Activated CD8-positive, alpha-beta memory T cell treated with anti-CD3 and anti-CD28 coated beads, Interleukin-2, amount 10 ng/mL, durations not matched to agents 7 days and 5 days (primary cell): ENCODE measurements at places on chromosomes 12 and 14. TPM values are rescaled to one million over a fixed set of nuclear protein-coding genes. Genes with fewer than 3 reads are reported as not detected.

BIN2 gene
- total RNA-seq, result 147 TPM

SERPINA9 gene
- not detected for total RNA-seq

AQP5 gene
- not detected for total RNA-seq

SLCO1A2 gene
- total RNA-seq, result not detected

CISTR gene
- not detected for total RNA-seq

CDC42BPB gene
- 0.56 TPM for total RNA-seq

CNTN1 gene
- total RNA-seq, result not detected

RCOR1 gene
- 19.4 TPM for total RNA-seq

ZNF385A gene
- 0.30 TPM for total RNA-seq

RIMBP2 gene
- not detected for total RNA-seq

SLCO1B1 gene
- total RNA-seq, result not detected

GARIN6 gene
- total RNA-seq, result not detected

TGFB3 gene
- total RNA-seq, result 1.4 TPM

- DNase-seq, result peak; percentile 94
These were observed 24.8 kb upstream of the YY1 start for GRCh38 chr14:100213956-100214769.

GRCh38 chr14:44846232-44846824, 115.4 kb downstream of the KLHL28 start:
- DNase-seq, result no peak

- DNase-seq, result no peak
These were observed 545 bp downstream of the PPFIA2 start for GRCh38 chr12:81758421-81759189.

GRCh38 chr14:93269341-93270068, 62.4 kb downstream of the UBR7 start:
- no peak for DNase-seq

DNA sequence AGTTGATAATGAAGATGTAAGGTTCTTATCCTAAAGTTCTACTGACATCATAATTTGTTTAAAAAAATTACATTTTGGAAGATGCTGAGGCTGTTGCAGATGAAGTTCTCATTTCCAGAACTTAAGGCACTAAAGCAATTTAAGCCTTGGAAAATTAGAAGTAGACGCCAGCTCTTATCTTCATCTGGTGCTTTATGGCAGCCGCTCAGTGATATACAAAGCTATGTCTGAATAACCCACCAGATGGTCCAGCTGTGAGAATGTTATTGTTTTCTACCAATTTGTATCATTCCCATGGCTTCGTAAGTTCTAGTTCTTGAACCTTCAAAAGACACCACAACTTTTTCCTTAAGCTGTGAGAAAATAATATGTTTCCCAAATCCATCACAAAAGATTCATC, 212.1 kb upstream of the ARID2 start:
- no peak for DNase-seq

- no peak for DNase-seq
These were observed 12.3 kb downstream of the TNFAIP2 start for GRCh38 chr14:103135333-103136260.

- no peak for DNase-seq
These were observed 167.2 kb downstream of the ETNK1 start for GRCh38 chr12:22792138-22792537.

GRCh38 chr12:25155022-25155576, 39.9 kb downstream of the DNAI7 start:
- DNase-seq, result no peak

DNA sequence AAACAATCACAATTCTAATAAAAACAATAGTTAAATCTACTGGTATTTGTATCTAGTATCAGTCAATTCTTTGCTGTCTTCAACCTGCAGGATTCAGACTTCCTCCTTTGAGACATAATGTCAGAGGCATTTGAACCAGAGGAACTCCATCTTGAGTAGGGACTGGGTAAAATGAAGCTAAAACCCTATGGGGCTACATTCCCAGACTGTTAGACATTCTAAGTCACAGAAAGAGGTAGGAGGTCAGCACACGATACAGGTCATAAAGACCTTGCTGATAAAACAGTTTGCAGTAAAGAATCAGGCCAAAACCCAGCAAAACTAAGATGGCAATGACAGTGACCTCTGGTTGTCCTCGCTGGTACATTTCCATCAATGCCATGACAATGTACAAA, 48.2 kb upstream of the MAP3K9 start:
- no peak for DNase-seq

GRCh38 chr14:102333795-102334705, 14.5 kb downstream of the ZNF839 start:
- no peak for DNase-seq

DNA sequence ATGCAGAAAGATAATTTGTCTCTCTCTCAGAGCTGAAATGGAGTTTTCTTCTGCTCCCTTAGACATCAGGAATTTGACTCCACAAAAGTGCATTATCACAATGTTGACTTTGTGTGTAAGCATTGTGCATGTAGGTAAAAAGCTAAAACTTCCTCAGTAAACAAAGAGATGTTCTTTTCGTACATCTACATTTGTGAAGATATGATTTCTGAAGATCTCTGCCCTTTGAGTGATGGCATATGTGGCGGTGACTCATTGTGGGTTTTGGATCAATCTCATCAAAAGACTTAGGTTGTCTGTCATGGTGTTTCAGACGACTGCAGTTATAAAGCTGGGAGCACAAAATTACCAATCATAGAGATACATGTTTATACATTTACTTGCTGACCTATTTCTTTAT, 411.4 kb upstream of the LMO3 start:
- no peak for DNase-seq

GRCh38 chr12:83709899-83710298, 1023.2 kb downstream of the TMTC2 start:
- DNase-seq, result no peak

DNA sequence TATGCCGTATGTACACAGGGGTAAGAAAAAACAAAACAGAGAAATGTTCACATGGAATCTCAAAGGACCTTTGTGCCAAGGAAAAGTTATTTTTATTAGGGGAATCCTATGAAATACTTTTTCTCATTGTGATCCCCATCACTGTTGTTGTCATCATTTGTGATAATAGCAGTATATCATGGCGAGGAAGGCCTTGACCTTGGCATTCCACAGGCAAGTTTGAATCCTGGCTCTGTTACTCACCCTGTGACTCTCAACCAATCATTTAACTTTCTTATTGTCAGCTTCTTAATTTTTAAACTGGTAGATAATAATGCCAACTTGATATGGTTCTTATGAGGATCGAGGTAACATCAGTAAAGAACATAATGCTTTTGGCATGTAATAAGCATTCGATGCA, 142.2 kb upstream of the DDHD1 start:
- DNase-seq, result no peak

GRCh38 chr14:98112194-98112780, 1159.7 kb downstream of the BCL11B start:
- no peak for DNase-seq

DNA sequence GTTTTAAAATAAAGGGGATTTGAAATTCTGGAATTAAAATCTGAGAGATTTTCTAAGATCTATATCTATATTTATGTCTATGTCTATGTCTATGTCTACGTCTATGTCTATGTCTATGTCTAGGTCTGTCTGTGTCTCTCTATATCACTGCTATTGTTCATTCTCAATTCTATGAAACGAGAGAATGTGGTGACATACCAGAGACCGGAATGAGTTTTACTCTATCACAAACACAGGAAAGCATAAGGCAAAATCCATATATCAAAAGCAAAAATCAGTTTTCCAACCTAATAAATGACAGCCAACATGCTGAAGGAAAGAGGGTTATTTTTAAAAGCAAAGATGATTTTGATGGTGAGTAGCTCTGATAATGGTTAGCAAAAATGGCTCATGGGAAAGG, 173.1 kb downstream of the ETNK1 start:
- no peak for DNase-seq

DNA sequence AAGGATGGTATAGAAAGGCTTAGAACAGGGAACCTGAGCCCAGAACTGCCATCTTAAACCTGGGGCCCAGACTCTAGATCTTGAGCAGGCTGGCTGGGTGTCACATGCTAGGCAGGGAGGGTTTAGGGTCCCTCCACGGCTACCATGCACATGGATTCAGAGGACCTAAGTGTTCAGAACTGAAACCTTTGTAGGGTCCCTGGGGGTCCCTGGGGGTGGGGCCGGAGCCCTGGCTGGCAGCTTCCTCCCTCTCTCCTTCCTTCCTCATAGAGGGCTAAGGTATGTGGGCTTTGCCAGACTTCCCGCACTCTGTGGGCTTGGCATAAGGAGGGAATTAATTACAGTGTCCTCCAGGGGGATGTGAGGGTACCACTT, 4.6 kb upstream of the ZNF385A start:
- DNase-seq, result no peak

GRCh38 chr14:22233377-22233776, 355.6 kb downstream of the DAD1 start:
- DNase-seq, result no peak

- no peak for DNase-seq
These were observed 32.6 kb downstream of the NGB start for GRCh38 chr14:77238356-77238755.

GRCh38 chr12:107327651-107328182, 234.4 kb upstream of the CRY1 start:
- no peak for DNase-seq

GRCh38 chr12:20549108-20549719, 145.9 kb upstream of the SLCO1C1 start:
- DNase-seq, result no peak

- DNase-seq, result no peak
These were observed 155.4 kb upstream of the PLEKHG7 start for GRCh38 chr12:92547420-92547819.

DNA sequence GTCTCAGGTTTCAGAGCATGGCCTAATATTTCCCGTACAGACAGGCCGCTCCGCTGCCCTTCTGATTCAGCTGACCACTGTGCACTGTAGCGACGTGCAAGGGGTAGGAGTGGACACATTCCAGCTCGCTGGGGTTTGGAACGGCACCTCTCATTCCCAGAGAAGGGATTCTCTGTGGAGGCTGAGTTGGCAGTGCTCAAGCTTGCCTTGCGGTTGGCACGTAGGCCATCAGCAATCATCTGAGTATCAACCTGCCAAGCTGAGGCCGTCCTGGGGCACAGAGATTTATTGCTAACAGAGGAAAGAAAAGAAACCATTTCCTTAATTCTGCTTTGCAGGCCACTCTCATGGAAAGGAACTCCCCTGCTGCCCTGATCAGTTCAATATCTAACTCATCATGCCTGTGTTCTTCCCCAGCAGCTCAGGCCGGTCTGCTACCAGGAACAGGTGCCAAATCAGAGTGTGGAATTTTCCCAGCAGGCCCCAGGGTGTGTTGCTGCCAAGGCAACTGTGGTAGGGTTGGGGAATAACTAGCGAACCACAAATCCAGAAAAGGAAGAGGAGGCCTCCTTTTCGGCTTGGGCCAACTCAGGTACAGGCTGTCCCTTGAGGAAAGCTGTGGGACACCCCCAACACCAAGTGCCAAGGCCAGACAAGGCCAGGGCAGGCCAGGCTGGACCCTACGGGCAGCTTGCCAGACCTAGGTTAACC, 92.5 kb downstream of the SSPN start:
- DNase-seq, result no peak

DNA sequence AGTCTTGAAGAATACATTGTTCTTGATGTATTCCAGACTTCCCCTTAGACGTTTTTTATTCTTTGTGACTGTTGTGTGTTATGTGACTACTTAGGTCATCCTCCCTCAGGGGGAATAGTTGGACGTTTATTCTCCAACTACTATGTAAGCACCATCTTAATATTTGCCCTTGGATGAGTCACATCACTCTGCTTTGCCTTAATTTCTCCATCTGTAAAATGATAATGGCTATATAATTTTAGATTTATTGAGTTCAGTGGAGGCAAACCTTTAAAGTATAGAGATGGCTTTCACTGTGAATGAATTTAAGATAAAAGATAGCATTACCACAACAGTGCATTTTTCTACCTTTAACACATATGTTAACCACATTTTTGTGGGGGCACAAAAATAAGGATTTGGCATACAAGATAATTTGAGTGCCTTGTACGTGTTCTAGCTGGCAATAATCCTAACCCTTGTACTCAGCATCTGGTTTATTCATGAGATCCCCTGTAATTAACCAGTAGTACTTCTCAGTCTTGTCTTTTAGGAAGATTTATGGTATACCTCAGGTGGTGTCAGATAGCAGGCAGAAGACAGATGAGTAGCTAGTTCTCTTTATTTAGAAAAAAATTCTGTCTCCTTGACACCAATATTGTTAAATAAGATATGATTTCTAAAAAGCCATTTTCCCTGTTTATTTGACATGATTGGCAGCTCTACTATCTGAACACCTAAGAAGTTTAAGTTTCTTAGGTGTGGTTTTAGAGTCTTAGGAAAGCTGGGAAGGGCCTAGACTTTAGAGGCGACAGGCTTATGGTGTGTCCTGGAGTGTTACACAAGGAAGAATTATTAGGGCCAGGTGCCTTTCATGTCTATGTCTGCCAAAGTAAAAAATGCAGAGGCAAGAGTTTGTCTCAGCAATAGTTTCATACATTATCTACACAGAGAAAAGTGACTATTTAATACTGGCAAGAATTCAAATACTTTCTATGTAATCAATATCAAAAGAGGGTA, 152.3 kb downstream of the RAD51B start:
- no peak for DNase-seq

- no peak for DNase-seq
These were observed 196.6 kb downstream of the SLC25A21 start for GRCh38 chr14:36975834-36976233.

- peak; percentile 45 for DNase-seq
These were observed 34.8 kb downstream of the HIGD1C start for GRCh38 chr12:50986966-50987737.

- DNase-seq, result no peak
These were observed 5.3 kb downstream of the LRP1-AS start for GRCh38 chr12:57142121-57142520.

DNA sequence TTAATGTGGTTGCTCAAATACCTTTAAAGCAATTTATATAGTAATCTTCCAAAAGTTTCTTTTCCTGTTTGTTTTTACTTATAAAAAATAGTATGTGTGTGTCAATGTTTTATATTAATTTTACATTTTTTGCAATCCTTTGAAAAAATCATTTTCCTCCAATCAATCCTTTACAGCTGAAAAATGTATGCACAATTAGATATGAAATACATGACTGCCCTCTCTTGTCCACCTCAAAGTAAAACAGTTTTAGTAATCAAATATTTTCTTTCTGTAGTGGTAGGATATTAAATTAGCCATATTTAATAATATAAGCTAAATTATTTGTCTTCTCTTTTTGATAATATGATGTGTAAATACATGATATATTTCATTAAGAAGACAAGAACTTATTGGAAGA, 269.9 kb downstream of the ADAMTS20 start:
- DNase-seq, result no peak
